ENCODE measurements at places on chromosomes 6 and 20.

DNA sequence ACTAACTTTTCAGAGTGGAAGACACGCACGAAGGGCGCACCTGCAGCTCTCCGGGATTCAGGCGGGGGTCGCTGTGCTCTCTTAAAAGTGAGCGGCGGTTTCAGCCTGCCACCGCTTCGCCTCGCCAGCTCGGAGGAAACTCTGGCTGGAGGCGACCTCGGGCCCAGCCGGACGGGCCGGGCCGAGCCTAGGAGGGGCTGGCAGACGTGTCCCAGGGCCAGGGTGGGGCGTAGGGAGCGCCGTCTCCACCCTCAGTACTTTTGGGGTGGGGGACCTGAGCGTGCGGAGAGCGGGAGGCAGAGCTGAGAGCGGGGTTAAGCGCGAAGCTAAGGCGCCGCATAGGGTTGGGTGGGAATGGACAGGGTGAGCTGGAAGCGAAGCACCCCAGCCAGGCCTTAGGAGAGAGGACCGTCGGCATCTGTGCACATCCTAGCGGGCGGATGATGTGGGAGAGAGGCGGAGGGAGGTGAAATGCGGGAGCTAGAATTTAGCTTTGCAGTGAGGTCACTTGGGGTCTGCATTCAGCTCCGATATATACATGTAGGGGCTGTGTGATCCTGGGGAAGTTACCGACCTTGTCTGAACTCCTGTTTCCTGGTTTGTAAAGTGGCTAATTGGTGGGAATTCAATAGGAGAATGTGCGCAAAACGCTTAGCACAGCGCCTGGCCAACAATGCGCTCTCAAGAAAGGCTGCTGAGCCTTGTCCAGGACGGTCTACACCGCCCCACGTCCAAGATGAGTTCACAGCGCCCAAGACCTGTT, 6.5 kb upstream of the TFAP2A start:
- DNase-seq, result no peak

- no peak for DNase-seq
Observed at GRCh38 chr6:24909241-24910216, 26.2 kb downstream of the RIPOR2 start.

GRCh38 chr20:53941680-53942471, 128.5 kb downstream of the BCAS1 start:
- DNase-seq, result no peak

- no peak for DNase-seq
Observed at GRCh38 chr6:81640891-81641290, 111.6 kb downstream of the TENT5A start.

DNA sequence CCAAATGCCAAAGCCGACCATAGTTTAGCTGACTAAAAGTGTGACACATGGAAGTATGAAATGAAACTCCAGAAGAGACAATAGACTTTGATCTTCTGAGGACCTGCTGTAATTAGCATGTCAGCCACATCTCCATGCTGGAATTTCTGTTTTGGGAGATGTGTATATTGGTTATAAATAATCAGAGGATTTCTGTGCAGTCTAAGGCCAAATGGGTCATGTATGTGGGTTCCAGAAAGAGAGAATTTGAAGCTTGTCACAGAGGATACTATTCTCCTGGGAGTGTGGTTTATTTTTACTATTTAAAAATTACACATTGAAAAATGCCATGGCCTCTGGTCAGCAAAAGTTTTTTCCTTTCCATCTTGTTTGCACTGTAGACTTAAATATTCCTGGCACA, 405.5 kb upstream of the PLCB4 start:
- no peak for DNase-seq

DNA sequence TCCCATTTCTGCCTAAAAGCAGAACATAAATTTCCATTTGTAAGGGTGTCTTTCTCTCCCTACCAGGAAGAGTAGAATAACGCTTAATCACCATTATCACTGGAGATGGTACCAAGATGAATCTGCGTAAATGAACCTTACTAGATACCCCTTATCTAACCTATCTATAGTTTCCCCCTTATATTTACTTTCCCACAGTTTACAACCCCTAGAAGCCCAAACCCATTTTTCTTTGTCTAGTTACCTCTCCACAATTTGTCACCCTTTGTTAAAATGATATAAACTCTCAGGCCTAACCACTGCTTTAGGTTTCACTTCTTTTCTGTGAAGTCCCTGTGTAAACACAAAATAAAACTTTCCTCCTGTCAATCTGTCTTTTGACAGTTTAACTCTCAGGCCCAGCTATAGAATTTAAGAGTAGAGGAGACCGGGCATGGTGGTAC, 45.5 kb downstream of the PCNA start:
- no peak for DNase-seq

DNA sequence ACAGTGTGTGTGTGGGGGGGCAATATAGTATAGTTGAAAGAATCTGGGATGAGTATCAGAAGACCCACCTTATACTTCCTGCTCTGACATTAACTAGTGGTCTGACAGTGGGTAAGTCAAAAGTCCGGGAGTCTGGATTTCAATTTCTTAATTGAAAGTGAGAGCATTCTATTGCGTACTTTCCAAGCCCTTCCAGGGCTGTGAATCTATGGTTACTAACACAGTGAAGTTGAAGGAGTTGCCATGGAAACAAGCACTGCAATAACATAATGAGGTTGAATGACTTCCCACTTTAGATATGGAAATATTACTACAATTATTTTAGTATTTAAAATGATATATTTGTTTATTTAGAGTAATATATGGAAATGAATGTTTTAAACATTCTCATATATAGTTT, 80.2 kb downstream of the MLIP start:
- DNase-seq, result no peak

GRCh38 chr20:63908008-63908682, 13.2 kb downstream of the DNAJC5 start:
- no peak for DNase-seq

- DNase-seq, result no peak
Observed at GRCh38 chr6:16057446-16057845, 71.4 kb upstream of the MYLIP start.

- DNase-seq, result no peak
Observed at GRCh38 chr6:139486476-139486799, 112.0 kb upstream of the CITED2 start.

DNA sequence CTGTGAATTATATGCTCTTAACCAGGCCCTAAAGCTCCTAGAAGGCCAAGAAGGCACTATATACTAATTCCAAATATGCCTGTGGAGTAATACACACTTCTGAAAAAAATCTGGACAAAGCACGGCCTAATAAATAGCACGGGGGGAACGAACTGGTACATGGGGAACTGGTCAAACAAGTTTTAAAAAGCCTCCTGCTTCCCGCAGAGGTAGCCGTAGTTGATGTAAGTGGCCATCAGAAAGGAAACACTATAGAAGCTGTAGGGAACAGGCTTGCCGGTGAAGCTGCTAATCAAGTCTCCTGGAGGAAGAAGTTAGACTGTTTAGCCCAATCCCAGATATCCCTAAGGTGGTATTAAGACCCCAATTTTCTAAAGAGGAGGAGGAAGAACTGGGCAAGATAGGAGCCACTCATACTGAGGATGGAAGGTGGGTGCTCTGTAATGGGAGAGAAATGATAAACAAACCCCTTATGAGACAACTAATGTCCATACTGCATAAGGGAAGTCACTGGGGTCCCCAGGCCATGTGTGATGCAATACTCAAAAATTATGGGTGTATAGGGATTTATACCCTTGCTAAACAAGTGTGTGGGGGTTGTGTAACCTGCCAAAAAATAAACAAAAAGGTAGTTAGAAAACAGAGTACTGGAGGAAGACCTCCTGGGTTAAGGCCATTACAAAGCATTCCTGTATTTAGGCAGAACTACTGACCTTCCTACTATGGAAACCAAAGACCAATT, 27.1 kb upstream of the ZNF318 start:
- no peak for DNase-seq

DNA sequence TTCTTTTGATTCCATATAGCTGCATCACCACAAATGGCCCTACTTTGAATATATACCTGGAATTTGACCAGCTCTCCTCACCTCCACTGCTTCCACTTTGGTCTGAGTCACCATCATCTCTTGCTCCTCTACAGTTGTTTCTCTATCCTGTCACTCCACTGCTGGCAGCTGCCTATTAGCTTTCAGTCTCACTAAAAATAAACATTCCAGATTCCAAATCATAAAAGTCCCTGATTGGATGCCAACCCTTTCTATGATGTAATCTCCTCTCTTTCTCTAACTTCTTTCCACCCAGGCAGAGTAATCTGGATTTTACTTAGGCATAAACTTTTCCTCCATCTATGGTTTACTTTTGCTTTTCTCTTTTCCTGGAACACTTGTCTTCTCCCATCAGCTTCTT, 49.1 kb downstream of the RFPL4B start:
- no peak for DNase-seq

GRCh38 chr6:117761610-117762009, 86.3 kb downstream of the NUS1 start:
- no peak for DNase-seq

- DNase-seq, result no peak
Observed at GRCh38 chr6:154457046-154457713, 53.3 kb downstream of the CNKSR3 start.

- no peak for DNase-seq
Observed at GRCh38 chr6:126628125-126628524, 288.2 kb downstream of the CENPW start.

DNA sequence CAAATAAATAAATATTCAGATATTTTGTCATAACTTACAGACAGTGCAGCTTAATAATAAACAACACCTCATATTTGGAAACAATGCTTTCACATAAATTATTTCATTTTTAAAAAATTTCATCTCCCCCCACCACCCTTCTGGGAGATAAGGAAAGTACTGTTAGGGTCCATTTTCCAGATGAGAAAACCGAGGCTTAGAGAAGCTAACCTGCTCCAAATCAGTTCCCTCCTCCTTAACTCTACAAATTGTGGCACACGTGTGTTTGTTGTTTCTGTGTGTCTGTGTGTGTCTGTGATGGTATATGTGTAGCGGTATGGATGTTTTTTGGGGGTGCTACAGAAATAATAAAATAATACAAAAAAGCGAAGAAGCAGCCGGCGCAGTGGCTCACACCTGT, 54.2 kb upstream of the NAA20 start:
- DNase-seq, result no peak

DNA sequence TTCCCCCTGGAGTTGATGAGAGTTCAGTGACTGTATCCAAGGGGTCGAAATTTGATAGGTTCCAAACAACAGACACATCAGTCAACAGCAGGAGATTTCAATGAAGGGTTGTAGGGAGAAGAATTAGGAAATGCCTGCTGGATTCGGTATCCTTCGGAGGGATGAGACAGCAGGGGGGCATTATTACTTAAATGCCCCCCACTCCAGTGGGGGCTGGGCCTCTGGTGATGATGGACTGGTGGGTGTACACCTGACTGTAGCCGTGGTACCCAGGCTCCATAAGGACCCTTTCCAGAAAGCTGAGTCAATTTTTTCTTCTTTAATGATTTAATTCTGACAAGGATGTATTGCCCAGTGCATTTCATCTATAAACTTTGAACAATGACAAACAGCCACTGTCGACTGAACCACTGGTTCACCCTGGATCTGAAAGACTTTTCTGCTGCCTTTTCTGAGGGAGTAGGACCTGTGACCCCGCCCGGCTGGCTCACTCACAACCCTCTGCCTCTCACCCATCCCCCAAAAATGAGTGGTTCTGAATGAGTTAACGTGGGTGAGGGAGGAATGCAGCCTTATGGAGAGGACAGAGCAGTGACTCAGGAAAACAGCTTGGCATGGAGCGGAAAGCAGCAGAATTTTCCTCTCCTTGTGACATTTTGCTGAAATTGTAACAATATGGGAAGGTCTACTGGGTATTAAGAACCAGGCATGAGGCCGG, 41.0 kb downstream of the ZMYND8 start:
- no peak for DNase-seq

DNA sequence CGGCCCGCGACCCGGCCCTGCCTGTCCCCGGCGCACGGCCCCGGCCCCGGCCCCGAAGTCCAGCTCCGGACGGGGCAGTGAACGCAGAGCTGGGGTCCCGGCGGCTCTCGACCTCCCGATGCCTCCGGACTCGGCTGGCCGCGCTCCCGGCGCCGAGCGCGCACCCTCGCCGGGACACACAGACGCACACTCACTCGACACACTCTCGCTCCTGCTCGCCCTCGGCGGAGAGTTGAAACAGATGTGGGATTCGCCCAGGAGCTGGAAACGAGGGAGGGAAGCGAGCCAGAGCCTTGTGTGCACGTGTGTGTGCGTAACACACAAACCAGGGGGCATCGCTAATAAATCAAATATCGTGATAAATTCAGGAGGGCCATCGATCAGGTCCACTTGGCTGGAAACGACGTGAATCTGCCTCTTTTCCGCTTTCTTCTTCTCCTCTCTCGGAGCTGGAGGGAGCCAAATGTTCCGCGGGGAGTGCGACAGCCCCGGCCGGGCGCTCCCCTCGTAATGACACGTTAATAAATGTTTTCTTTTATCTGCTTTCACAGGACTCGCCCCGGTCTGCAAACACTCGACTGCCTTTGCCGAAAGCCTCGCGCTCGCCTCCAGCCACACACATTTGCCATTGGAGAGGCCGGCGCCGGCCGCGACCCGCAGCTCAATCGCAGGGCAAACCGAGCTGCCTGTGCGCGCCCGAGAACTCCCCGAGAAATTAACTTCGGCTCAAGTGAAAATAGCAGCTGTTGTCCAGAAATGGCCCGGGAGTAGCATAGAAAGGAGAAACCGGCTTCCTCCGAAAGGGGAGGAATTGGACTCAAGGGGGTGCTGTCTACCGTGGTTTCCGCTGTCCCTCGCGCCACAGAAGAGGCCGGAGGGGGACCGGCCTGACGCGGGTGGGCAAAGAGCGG, 828 bp upstream of the SULF2 start:
- DNase-seq, result peak; percentile 28

DNA sequence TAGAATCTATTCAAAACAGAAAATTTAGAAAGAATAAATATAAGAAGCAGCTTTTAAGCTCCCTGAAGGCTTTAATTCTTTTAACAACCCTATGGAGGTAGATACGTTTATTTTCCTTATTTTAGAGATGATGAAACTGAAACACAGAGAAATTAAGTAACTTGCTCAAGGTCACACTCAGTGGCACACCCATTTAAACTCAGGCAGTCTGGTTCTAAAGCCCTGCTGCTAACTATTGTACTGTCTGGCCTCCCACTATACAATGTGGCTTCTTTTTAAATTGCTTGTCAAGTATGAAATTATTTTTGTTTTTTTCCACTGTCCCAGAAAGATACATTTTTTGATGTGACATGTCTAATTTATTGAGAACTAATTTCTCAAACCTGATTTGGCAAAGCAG, 55.7 kb downstream of the FAM217A start:
- no peak for DNase-seq

- DNase-seq, result no peak
Observed at GRCh38 chr20:54067606-54068174, 2.7 kb downstream of the BCAS1 start.

GRCh38 chr6:43636308-43636659, 644 bp downstream of the MAD2L1BP start:
- DNase-seq, result no peak
